ENCODE measurements at places on chromosomes 13 and 19.

GRCh38 chr13:94312511-94313216, 166.8 kb downstream of the DCT start:
- no peak for DNase-seq

GRCh38 chr19:3669947-3670795, 30.1 kb downstream of the PIP5K1C start:
- no peak for DNase-seq

- no peak for DNase-seq
Observed at GRCh38 chr19:18868380-18869022, 27.5 kb downstream of the CERS1 start.

GRCh38 chr19:1563251-1563650, 4.9 kb downstream of the MEX3D start:
- DNase-seq = no peak

GRCh38 chr13:51330791-51331190, 8.7 kb upstream of the SERPINE3 start:
- no peak for DNase-seq

DNA sequence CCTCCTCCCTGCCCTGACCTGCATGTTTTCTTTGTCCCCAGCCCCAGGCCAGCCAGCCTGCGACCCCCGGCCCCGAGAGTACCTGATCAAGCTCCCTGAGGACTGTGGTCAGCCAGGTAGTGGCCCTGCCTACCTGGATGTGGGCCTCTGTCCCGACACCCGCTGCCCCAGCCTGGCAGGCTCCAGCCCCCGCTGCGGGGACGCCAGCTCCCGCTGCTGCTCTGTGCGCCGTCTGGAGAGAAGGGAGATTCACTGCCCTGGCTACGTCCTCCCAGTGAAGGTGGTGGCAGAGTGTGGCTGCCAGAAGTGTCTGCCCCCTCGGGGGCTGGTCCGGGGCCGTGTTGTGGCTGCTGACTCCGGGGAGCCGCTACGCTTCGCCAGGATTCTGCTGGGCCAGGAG, 5.6 kb downstream of the CILP2 start:
- no peak for DNase-seq

- DNase-seq = no peak
Observed at GRCh38 chr13:73092829-73093228, 34.0 kb downstream of the KLF5 start.

DNA sequence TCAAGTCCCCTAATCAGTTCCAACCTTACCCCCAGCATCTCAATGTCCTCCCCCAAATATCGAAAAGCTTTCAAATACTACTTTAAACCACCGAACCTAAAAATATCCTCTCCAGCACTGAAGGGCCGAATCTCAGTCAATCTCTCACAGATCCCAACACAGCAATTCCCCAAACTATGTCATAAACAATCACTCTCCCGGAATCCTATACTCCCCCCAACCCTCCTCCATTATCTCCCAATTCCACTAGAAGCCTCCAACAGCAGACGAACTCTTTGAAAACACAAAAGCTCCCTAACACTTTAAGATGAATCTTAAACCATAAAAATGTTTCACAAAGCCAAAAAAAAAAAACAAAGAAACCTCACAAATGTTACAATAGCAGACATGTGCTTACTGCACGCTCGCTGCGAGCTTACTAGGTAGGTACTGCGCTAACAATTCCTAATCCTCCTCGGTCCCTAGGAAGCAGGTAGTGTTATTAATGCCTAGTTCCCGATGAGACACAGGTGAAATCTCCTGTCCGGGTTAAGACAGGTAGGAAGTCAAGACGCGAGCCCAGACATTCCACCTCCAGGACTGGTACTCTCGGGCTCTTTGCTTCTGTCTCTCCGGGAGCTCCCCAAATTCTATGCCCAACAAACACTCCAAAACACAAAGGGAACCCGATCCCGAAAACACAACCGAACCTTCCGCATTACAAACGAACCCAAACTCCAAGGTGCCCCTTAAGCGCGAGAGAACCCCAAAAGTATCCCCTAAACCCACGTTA, 14.2 kb downstream of the FBXO46 start:
- DNase-seq = no peak

- no peak for DNase-seq
Observed at GRCh38 chr19:16661480-16662034, 618 bp downstream of the TMEM38A start.

GRCh38 chr19:41682437-41682836, 5.6 kb downstream of the CEACAM7 start:
- no peak for DNase-seq

DNA sequence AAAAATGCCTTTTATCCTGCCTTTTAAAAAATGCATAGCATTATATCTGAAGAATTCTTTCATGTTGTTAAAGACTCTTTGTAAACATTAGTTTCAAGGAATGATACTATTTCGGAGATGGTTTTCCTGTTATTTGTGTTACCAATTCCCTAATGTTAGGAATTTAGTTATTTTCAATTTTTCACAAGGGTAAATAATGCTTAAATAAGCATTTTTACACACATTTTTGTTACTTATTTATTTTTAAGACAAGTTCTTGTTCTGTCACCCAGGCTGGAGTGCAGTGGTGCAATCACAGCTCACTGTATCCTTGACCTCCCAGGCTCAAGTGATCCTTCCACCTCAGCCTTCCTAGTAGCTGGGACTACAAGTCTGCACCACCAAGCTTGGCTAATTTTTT, 49.0 kb downstream of the RGCC start:
- DNase-seq = no peak

- DNase-seq = no peak
Observed at GRCh38 chr19:52688335-52688734, 46.5 kb downstream of the ZNF611 start.
